Mucosa of descending colon (tissue), 3 donors: ENCODE measurements at places on chromosomes 4 and X.

DNA sequence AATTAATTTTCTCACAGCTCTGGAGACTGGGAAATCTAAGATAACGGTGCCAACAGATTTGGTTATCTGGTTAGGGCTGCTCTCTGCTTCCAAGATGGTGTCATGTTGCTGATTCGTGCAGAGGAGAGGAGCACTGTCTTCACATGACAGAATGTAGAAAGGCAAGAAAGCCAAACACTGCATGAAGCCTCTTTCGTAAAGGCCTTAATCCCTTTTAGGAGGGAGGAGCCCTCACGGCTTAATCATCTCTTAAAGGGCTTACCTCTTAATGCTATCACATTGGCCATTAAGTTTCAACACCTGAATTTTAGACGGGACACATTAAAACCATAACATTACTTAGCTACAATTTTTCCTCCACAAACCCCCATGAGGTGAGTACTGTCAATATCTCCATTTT lies 174.1 kb downstream of the COX18 start:
- no peak for DNase-seq

DNA sequence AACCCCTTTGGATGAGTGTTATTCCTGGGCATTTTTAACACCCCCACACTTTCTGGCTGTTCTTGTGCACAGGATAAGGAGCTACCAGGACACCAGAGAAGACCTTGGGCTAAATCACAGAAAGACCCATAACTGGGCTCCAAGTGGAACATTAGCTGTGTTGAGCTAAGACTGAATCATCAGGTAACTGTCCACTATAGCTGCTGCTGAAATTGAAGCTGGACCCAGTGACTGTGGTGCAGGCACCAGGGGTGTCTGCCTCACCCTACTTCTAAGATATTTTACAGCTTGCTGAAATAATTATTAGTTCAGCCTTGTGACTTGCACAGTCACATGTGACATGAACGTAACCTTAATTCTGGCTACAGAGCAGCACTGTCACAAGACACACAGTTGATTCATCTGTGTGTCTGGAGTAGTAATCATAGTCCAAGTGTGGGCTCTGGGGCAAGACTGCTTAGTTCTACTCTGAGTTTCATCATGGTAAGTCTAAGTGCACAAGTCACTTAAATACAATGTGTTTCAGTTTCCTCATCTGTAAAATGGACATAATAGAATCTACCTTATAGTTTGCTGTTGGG lies 127.4 kb downstream of the SLC39A8 start:
- DNase-seq: no peak

DNA sequence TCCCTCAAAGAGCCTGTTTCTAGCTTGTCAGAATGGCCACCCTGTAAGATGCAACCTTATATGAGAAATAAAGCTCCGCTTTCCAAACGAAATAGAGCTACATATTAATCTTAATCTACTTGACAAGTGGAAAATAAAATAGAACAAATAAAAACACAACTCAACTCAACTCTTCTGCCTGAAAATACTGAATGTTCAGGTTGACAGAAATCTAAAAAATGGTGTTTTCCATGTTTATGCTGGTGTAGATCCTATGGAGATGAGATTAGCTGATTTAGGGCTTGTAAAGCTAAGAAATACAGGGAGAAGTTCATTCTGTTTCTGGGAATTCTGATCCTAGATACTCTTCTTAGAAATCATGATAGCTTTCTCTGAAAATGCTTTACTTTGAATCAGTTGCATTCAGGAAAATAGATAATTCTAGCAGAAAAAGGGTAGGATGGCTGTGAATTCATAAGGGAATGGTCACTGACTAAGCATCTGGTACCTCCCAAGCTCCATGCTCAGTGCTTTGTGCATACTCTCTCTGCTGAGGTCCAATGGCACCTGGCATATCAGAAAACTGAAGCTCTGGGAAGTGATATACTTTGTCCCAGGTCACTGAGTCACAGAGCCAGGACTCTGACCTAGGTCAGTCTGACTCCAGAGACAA lies 89.2 kb upstream of the EXOC1L start:
- no peak for DNase-seq

GRCh38 chr4:987624-988513 lies 1.0 kb downstream of the IDUA start:
- DNase-seq: no peak

DNA sequence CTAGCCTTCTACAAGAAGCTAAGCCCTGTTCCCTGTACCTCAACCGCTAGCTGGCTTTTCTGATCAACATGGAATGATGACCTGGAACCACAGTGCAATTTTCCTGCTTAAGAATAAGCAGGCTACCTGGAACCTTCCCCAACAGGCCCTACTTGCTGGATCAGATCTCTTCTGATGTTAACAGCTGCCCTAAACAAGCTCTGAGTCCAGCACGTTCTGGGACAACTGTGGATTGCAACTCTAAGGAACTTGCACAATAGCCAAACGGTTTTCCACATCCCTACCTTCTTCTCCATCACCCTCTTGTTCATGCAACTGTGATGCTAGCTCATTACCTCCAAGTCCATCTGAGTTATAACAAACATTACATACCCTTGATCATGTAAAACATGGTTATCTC lies 19.8 kb downstream of the ATP8A1 start:
- DNase-seq: no peak

DNA sequence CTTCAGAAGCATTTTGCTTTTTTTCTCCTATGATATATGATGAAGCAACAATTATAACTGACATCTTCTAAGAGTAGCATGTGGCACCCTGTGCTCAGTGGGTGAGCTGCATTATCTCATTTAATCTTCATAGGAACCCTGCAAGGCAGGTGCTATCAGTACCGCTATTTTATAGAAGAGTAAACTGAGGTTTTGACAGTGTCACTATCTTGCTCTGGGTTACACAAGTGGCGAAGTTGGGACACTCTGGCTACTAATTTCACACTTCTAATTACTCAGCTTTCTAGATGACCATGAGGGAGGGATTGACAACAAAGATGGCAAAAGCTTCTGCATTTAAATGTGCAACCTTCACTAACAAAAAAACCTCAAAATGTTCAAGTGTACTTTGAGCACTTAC lies 76.9 kb upstream of the CAMK2D start:
- no peak for DNase-seq

DNA sequence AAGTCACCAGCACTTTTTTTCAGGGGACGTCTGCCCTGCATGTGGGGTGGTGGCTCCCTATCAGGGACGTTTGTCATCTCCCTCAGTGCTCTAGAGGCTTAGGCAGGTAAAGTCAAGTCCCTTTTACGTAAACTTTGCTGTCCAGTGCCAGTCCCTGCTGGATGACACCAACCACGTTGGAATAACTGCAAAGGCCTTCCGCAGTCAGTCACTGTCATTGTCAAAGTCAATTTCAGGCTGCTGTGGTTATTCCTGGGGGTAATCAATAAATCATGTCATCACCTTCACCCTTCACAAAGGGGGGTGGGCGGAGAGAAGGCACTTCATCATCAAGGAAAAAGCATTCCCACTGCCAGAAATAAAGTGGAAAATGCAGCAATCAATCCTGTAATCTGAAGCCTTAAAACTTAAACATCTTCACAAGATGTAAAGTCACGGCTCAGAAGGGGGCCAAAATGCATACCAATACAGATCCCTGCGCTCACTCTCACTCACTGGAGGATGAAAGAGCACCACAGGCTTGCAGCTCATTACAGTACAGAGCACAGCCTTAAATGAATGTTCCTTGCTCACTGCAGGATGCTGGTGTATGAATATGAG lies 56.2 kb downstream of the CLDN22 start:
- no peak for DNase-seq

- DNase-seq: no peak
Measured at GRCh38 chr4:139018501-139018900, 2.9 kb downstream of the NOCT start.

GRCh38 chr4:149264093-149264733 lies 551.4 kb downstream of the IQCM start:
- no peak for DNase-seq

DNA sequence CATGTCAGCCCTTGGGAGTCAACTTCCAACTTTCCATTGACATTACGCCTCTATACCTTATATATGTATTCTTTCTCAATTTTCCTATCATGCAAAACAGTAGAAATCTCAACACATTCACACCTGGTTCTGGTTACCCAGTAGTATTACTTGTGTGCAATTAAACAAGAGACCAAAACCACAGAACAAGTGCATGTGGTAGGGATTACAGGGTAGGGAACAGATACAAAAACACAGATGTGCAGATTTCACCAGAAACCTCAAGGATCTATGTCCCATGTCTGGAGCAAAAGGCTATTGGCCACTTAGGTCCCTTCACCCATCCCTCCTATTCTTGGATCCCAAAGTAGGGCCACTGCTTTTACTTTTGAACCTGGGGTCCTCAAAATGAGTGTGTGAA lies 143.6 kb upstream of the ZCCHC13 start:
- no peak for DNase-seq

DNA sequence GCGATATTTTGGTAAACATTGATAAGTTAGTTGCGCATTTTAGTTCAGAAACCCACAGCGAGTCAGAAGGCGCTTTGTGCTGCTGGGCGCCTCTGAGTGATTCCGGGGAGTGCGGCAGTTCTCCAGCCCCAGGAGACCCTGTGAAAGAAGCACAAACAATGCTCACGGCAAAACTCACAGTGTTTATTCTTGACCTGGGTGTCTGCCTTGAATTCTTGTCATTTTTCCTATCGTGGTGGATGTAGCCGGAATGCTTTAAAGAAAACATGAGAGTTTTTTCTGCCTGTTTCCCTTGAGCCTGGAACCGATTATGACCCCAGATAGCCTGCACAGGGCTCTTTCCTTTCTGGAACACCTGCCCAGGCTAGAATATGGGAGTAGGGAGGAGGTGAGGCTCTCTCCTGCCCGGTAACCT lies 6.7 kb downstream of the TBL1X start:
- no peak for DNase-seq

DNA sequence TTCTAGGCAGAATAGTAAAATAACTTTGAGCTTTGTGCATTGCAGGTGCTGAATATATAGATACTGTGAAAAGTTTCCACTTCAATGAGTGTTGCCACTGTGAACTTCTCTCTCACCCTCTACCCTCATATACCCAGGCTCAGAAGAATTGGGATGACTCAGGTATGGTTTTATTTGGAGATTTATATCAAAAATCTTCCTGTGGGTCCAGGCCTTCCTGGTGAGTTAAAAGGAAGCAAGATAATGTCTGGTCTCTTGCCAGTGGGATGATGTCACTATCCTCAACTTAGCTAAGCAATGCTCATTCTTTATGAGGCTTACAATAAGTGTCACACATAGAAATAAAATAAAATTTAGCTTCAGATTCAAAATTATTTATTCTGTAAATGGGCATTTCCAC lies 153.3 kb upstream of the TENT5D start:
- DNase-seq: no peak

DNA sequence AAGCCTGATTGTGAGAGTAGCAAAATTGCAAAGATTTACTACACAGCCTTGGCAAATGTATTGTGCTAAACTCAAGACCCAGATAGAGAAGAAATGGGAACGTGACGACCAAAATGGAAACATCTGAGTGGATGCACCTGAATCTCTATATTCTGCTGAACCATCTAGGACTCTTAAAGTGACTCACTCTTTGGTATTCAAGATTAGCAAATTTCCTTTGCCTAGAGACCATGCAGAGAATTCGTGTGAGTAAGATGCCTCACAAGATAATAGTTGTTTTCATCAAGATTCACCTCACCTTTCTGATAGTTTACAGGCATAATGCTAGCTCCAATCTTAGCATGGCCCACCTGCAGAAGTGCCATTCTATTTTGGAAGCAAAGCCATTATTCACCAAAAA lies 14.4 kb upstream of the ATOH1 start:
- DNase-seq: no peak

DNA sequence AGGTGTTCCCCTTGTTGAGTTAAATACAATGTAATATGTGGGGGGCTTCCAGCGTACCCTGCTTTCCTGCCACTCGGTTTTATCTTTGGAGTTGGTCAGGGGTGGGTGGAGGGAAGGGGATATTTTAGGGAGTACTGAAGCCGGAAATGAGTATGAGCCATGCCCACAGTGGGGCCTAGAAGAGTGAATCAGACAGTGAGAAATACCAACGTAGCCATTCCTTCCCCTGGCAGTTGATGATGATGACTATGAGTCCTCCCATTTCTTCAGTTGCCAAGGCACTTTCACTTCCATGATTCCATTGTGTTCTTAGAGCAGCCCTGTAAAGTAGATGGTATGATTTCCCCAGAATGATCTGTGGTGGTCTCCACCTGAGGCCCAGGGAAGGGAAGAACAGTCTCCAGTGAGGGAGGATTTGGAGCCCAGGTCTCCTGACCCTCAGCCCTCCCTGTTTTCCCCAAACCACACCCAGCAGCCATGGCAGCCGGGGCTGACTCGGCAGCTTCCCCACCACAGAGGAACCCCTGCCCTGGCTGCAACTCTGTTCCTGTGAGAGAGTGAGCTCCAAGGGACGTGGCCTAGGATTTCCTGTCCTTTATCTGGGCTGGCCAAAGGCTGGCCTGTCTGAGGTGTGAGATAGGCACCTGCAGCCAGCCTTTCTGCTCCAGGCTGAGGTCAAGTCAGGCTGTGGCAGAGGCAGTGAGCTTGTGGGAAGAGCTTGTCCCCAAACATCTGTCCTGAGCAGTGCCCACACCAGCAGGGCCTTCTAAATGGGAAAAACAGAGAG lies 52.7 kb downstream of the STARD8 start:
- DNase-seq: no peak

GRCh38 chr4:156915221-156915620 lies 56.4 kb downstream of the PDGFC start:
- DNase-seq: no peak

DNA sequence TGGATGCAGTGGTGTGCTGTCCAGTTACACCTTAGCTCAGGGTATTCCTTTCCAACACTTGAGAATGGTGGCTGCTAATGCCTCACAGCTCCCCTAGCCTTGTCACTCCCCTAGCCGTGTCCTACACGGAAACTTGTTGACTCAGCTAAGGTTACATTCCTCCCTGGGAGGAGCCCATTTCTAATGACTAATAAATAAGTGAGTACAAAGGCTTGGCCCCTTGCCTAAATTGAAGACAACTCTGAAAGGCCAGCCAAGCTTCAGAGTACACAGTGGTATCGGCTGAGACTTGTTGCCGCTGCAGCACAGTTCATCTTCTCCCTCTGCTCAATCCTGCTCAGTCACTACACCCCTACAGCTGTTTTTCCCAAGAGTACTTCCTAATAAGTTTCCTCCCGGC lies 21.2 kb upstream of the SLC25A31 start:
- no peak for DNase-seq

DNA sequence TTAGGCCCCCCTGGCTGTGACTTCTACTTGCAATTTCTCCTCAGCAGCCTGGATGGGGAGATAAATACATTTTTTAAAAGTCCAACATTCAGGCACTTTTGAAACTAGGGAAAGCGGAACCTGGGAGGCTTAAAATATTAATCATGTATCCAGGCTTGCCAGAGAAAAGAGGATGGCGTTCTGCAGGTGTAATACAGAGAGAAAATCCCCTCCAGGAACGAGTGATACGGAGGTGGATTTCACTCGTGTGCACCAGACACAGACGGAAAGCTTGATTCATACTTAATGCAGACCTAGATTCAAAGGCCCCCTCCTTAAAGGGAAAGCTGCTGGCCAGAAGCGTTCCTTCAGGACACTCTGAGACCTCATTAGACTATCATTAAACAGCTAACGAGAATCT lies 354.0 kb upstream of the BOD1L1 start:
- DNase-seq: no peak
